Kidney epithelial cell (primary cell): ENCODE measurements at places on chromosomes 12 and 14. TPM values are rescaled to one million over a fixed set of nuclear protein-coding genes. Genes with fewer than 3 reads are reported as not detected.

The DAO gene
- total RNA-seq = not detected in 2 replicates

The DNAJC22 gene
- total RNA-seq = 1.2 and 1.6 TPM in 2 replicates

The STAB2 gene
- total RNA-seq = not detected in 2 replicates

The ENDOU gene
- total RNA-seq = not detected in 2 replicates

The CFAP251 gene
- total RNA-seq = 3.3 and 3.7 TPM in 2 replicates

The DEGS2 gene
- total RNA-seq = 0.75 TPM in 1 of 2 replicates, not detected in the other

The BDKRB1 gene
- 0.17 TPM in 1 of 2 replicates, not detected in the other for total RNA-seq

The INHBE gene
- total RNA-seq = 4.4 and 8.7 TPM in 2 replicates

The LBHD2 gene
- not detected in 2 replicates for total RNA-seq

The MYH7 gene
- total RNA-seq = not detected in 2 replicates

The SPIC gene
- not detected in 2 replicates for total RNA-seq

The DTX1 gene
- total RNA-seq = 0.89 and 1.8 TPM in 2 replicates

The ARID2 gene
- 17.6 and 21.1 TPM in 2 replicates for total RNA-seq

The NFE2 gene
- 0.07 and 0.17 TPM in 2 replicates for total RNA-seq

The TEX52 gene
- total RNA-seq = not detected in 2 replicates

The FAM90A1 gene
- 0.63 and 1.1 TPM in 2 replicates for total RNA-seq

The SLC5A8 gene
- total RNA-seq = not detected in 2 replicates

The RBP5 gene
- total RNA-seq = 0.27 TPM in 1 of 2 replicates, not detected in the other

The LRTM2 gene
- not detected in 2 replicates for total RNA-seq

The PIWIL1 gene
- total RNA-seq = 0.08 and 0.27 TPM in 2 replicates

The FOXN3 gene
- 34.5 and 49.4 TPM in 2 replicates for total RNA-seq

The KRT2 gene
- total RNA-seq = not detected in 2 replicates

The DEPDC4 gene
- total RNA-seq = 0.14 and 1.0 TPM in 2 replicates

The PTPRQ gene
- under 0.01 TPM in 2 replicates for total RNA-seq
